Endodermal cell (in vitro differentiated cells): ENCODE measurements at places on chromosomes 16 and 17. TPM values are rescaled to one million over a fixed set of nuclear protein-coding genes. Genes with fewer than 3 reads are reported as not detected.

GRCh38 chr17:63996430-63997182, 1.5 kb upstream of the PRR29 start:
- peak; percentile 39 for DNase-seq

The FLYWCH2 gene
- 22.2 to 35.5 TPM (median 27.3 TPM) in 3 replicates for total RNA-seq

The KRTAP2-3 gene
- not detected in 2 replicates for total RNA-seq

DNA sequence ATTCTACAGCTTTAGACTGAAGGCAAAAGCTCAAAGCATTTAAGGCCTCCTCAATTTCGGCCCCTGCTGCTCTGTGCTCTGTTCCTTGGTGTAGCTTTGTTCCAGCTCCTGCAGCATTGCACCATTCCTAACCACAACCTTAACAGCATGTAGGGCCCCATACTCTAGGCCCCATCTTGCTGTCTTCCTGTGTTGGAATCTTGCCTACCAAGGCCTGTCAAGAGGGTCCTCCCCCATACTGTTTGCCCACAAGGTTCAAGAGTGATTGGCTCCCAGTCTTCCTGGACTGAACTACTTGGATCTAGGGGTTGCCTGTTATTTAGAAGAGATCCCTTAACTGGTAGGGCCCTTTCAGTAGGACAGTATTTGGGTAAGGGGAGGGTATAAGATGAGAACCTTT, 26.8 kb downstream of the TRPV2 start:
- DNase-seq = no peak

DNA sequence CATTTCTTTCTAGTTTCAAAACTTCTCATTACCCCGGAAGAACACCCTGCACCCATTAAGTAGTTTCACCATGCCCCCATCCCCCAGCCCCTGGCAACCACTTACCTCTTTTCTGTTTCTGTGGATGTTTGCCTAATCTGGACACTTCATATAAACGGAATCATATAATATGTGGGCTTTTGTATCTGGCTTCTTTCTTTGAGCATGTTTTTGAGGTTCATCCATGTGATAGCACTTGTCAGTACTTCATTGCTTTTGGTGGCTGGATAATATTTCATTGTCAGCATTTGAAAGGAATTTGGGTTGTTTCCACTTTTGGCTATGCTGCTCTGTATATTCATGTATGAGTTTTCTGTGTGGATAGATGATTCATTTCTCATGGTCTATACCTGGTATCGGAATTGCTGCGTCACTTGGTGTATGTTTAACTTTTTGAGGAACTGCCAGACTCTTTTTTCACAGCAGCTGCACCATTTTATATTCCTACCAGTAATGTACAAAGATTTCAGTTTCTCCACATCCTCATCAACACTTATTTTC, 30.0 kb upstream of the SLC5A10 start:
- DNase-seq = no peak

GRCh38 chr17:34313164-34313563, 6.1 kb upstream of the CCL8 start:
- DNase-seq = no peak

- DNase-seq = no peak
Observed at GRCh38 chr17:2143332-2143731, 88.4 kb downstream of the HIC1 start.

GRCh38 chr16:71357681-71358080, 842 bp upstream of the CALB2 start:
- peak; percentile 62 for DNase-seq

DNA sequence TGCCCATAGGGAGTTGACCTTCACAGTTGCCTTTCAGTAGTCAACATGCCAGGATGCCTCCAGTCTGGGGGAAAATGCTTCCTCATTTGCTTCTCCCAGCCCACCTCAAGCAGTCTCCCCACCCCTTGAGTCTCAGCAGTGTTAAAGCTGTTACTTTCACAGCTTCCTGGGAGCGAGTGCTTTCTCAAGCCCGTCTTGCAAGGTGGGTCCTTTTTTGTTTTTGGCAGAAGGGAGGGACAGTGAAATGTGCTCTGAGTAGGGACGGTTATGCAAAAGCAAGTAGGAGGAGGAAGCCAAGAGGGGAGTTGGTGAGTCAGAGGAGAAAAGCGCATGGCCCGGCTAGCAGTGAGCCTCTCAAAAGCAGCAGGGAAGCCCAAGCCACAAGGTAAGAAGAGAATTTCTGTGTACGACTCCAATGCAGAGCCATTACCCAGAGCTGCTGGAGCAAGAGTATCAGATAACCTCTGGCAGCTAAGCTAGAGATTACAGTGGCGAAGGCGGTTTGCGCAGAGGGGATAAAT, at the start of gene CHST4:
CHST4 (plus strand) TSS at position 316 of the 521 bp plus-strand sequence. CDS start 10,252 bp downstream, outside the sequence.
- DNase-seq = peak; percentile 96

DNA sequence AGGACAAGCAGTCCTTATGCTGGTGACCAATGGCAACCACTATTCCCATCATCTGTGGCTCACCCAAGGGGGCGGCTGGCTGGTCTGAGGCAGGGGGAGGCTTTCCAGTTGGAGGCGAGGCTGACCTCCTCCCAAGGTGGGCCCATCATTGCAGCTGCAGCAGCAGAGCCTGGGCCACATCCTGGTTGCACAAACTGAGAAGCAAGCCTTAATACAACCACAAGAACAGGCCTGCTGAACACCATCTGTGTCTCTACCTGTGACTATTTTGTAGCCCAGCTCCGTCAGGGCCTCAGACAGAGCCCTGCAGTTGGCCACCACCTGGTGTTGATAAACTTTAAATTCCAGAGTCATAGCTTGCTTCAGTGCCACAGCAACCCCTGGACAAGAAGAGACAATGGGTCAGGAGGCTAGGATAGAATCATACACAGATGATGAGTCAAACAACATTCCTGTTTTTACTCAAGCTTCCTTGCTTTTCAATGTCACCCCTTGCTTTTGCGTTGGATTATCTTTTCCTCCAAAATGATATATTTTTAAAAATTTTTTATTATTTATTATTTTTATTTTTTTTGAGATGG, 17.9 kb downstream of the SMCR8 start:
- no peak for DNase-seq

DNA sequence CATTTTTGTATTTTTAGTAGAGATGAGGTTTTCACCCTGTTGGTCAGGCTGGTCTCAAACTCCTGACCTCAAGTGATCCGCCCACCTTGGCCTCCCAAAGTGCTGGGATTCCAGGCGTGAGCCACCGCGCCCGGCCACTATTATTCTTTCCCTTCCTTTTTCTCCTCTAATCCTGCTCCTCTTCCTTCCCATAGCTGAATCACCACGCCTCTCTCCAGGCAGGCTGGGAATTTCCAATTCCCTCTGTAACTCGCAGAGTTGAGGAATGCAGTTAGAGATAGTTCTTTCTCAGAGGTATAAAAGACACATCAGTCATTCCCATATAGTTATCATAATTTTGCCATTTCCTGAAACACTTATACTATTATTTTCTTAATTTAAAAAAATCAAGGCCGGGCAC, 11.2 kb downstream of the METTL16 start:
- DNase-seq = peak; percentile 22

DNA sequence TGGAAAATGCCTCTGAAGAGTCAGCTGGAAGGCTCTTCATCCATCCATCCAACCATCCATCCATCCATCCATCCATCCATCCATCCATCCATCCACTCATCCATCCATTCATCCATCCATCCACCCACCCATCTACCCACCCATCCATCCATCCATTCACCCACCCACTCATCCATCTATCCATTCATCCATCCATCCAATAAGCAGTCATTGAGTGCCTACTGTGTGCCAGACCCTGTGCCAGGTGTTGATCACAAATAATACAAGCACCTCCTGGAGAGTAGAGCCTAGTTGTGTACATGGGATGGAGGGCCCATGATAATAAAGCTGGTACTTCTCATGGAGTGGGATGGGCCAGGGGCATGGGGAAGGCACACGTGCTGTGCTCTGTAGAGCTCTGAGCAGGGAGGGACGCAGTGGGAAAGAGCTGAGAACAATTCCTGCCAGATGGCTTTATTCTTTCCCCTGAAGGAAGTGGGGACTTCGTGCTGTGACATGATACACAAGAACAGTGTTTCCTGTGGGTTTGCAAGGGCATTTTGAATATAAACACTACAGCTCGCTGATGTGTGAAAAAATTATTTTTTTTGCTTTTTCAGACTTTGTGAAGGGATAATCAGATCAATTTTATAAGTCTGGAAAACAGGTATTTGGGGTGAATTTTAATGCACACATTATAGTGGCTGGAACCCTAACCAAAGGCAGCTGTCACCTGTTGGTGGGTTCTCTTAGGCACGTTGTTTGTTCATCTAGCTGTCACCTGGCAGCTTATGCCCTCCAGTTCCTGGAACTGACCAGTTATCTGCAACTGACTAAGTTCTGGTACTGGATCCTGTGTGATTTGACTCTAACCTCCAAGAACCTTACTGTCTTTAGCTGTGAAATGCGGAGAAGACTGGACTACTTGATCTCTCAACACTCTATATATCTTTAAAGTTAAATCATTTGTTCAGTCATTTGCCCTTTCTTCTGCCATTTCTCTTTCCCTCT, 61.3 kb downstream of the PRKCB start:
- no peak for DNase-seq

GRCh38 chr17:49738456-49739163, 25.3 kb downstream of the FAM117A start:
- DNase-seq = no peak

- DNase-seq = no peak
Observed at GRCh38 chr17:19876529-19877161, 8.9 kb upstream of the ULK2 start.

GRCh38 chr17:35170968-35171771, 23.0 kb downstream of the SLC35G3 start:
- no peak for DNase-seq

- DNase-seq = peak; percentile 80
Observed at GRCh38 chr17:47701608-47702007, 7.6 kb downstream of the TBKBP1 start.

The UBB gene
- total RNA-seq = 1,685 to 1,816 TPM (median 1,721 TPM) in 3 replicates

DNA sequence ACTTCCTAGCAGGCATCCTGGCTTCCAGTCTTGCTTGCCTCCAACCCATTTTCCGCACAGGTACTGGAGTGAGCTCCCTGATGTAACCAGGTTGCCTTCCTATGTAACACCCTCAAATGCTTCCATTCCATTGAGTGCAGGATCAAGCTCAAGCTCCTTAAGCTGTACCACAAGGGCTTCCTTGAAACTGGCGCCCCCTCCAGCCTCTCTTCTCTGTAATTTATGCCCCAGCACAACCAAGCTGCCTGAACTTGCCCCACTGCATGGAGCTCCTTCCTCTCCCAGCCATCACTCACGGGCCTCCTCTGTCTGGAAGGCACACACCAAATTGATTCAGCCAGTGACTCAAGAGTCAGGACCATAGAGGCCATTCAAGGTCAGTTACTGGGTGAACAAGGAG, 234.8 kb upstream of the RPL38 start:
- peak; percentile 66 for DNase-seq

GRCh38 chr17:17994271-17995069, 21.8 kb downstream of the DRC3 start:
- DNase-seq = peak; percentile 95

DNA sequence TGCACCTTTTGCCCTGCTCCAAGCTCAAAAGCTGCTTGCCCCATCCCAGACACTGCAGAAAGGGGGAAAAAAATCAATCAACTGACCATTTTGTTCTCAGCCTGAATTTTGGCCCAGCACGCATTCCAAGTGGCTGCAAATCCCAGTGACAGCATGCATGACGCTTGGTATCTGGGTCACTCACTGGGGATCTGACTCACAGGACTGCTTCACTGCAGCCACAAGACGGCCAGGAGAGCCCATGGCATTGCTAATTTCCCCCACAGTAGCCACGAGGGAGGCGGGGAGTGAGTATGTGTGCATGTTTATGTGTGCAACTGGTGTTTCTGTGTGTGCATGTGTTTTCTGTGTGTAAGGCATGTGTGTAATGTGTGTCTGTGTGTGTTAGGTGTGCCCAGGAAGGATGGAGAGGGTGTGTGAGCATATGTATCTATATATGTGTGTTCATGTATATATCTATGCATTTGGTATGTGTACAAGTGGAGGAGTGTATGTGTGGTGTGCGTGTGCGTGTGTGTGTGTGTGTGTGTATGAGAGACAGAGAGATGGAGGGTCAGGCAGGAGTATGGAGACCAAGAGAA, 33.8 kb downstream of the SDK2 start:
- DNase-seq = no peak

GRCh38 chr17:67375716-67376115, 1.4 kb upstream of the PITPNC1 start:
- DNase-seq = no peak

DNA sequence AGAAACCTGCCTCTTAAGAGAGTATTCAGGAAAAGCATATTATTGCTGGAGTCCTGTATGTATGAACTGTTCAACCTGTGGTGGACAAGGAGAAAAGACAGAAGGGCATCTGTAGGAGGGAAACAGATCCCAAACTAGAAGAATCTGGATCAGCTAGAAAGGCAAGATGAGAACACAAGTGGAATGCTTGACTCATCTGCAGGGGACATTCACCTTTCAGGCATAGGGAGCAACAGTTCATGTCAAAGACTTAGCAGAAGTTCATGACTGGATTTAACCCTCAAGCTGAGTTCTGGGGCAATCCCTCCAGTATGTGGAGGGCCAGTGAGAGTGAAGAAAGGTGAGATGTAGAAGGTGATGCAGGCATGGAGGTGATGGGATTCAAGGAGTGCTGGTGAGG, 135.9 kb upstream of the DYNLRB2 start:
- no peak for DNase-seq

GRCh38 chr17:57674894-57675293, 70.2 kb downstream of the CCDC182 start:
- peak; percentile 39 for DNase-seq

The MEFV gene
- not detected in 2 replicates for total RNA-seq

The HOXB13 gene
- total RNA-seq = not detected in 3 replicates

DNA sequence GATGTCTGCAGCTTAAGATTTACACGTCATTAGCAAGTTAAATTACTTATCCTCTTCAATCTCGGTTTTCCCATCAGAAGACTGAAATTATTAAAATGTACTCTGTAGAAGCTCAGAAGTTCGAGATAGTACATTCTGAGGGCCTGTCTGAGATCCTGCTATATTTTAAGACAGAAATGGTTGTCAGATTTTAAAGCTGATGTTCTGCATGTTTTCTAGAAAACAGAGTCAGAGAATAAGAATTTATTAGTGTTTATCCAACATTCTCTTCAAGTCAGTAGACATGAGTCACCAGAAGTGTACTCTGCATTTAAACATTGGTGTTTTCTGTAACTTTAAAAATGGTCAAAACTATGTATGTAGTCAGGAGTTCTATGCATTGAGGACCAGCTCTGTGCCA, 155.2 kb upstream of the MYOCD start:
- no peak for DNase-seq

DNA sequence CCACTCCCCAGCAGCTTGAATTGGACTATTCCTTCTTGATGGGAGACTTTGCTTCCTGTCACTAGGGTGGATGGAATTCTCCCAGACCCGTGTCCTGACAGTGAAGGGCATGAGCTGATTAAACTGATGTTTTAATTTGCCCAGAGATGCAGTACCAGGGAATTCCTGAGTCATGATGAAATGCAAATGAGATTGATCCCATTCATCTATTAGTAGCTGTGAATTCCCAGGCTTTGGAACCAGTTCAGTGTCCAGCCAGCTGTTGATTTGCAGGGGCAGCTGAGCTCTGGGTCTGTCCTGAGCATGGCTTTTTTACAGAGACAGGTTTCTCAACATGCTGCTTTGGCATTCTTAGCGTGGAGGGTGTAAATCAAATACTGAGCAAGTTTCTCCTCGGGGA, 157.9 kb downstream of the PITPNC1 start:
- peak; percentile 59 for DNase-seq

GRCh38 chr17:10743316-10744009, 13.6 kb upstream of the TMEM220 start:
- peak; percentile 17 for DNase-seq

The ARHGDIG gene
- 19.2 and 21.0 TPM in 2 replicates for total RNA-seq
